ENCODE measurements at places on chromosomes 12 and 14.
A peak's percentile ranks its signal among the peaks of the same experiment; 100 is the strongest.

DNA sequence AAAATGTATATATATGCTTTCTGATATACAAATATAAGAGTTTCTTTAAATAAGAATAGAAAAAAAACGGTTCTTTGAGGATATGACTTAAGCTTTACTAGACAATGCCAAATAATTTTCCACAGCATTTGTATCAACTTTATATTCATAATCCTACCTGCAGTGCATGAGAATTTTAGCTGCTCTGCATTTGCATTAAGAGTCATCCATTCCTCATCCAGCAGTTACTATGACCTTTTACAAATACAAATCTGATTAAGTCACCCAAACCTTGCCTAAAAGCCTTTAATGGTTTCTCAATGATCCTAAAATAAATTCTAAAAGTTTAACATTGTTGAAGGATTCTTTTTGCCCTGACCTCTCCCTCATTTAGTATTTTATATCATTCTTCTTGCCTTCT lies 116.5 kb downstream of the MGAT4C start:
- DNase-seq = no peak

DNA sequence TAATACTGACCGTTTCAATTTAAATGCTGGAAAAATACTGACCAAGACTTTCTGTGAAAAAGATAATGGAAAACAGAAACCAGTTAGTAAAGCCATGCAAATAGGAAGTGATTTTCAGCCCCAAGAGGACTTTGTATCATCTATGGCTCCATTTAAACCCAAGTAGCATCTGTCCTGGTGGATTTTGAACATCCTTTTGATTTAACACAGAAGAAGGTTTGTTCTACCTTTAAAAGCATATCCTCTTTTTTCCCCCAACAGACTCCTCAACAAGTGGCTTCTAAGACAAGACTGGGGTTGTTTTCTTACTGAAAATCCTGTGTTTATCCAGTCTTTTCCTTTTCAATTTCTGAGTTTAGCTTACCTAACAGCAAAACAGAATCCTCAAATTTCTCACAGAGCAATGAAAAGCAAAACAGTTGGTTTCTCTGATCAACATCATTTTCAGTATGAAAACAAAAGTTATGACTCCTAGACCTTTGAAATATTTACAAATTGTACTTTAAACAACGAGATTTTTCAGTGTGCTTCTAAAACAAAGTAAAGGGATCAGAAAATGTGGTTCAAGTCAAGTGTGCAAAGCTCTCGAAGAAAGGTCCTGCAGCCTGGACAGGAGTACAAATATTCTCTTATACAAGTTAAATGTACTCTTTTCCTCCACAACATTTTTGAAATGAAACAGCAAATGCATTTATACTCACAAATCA lies 2.9 kb downstream of the PHLDA1 start:
- DNase-seq = no peak

GRCh38 chr14:32329146-32329545 lies at the start of gene AKAP6:
Gene AKAP6 (plus strand): TSS chr14:32329298. CDS start chr14:32433494, 104,196 bp downstream.
- no peak for DNase-seq

GRCh38 chr12:67940780-67941243 lies 48.4 kb upstream of the IFNG-AS1 start:
- no peak for DNase-seq

DNA sequence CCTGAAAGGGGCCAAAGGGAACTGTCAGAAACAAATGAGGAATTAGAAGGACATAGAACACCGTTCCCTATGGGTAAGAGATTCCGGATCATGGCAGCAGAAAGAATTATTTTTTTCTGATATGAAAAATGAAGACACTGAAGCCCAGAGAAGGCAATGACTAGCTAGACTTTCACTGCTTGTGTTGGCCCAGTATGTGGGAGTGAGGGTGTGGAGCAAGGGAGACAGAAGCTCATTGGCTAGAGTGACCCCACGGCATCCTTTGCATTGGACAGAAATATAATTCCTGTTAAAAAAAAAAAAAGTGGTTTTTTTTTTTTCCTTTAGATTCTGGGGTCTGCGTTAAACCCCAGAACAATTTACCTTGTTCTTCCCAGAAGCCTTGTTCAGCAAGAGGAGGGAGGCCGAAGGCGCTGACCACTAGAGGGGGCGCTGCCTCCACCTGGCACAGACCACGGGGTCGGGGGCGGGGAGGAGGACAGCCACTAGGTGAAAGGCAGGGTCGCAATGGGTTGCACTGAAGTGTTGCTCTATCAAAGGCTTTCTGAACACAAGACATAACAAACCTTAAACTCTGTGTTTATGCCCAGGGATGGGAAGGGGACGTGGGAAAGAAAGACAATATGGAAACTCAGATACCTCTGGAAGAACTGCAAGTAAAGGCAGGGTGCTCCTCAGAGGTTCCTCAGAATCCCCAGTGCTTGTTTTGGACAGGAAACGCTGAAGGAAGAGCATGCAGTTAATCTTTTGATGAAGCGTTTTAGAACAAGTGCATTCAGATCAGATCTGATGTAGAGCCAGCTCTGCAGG lies 156.8 kb downstream of the KCNA5 start:
- DNase-seq = peak; percentile 77

DNA sequence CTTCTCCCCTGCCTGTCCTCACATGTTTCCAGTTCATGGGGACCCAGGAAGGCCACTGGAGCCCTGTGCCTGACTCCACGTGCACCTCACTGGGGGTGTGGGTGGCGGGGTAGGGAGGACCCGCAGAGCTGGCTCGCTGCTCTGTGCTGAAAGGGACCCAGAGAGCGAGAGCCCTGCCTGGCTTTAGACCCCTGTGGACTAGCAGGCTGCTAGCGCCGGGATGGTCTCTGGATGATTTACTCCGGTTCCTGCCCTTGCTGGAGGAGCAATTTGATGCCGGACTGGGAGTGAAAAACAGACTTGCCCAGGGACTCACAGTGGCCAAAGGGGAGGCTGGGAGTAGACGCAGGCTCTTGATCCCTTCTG lies 49.0 kb downstream of the NTF3 start:
- DNase-seq = no peak

- DNase-seq = peak; percentile 39
These were observed 100.5 kb downstream of the VEZT start for GRCh38 chr12:95318071-95318545.

DNA sequence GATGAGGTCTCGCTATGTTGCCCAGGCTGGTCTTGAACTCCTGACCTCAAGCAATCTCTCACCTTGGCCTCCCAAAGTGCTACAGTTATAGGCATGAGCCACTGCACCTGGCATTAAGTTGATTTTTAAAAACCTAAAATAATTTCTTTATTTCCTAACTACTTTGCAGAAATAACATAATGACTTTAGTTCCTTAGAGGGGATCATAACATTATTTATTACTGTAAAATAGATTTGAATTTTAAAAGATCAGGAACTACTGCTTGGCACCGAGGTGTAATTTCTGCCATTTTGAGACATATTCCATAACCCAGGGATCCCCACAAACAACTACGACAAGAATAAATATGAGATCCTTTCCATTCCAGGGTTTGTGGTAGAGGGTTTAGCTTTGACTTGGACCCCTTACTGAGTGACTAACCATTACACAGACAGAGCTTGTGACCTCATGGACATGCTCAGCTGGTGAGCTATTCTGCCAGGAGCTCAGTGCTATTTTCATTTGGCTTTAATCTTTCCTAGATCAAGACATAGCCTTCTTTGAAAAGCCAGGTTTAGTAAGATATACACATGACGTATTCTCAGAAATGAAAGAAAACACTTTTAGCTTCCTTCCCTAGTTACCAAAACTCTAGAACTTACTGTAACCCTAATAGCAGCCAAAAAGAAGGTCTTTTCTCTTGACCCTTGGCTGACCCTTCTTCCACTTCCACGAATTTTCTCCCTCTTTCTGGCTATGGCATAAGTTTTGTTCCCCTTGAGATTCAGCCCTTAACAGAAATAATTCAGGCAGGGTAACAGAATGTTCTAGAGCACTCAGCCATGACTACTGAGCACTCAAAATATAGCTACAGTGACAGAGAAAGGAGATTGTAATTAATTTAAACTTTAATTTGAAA lies 75.1 kb upstream of the NUDT4 start:
- no peak for DNase-seq

- DNase-seq = no peak
These were observed 288.6 kb downstream of the DPF3 start for GRCh38 chr14:72605096-72605920.

- DNase-seq = no peak
These were observed 64.6 kb downstream of the ATG14 start for GRCh38 chr14:55347040-55347439.

DNA sequence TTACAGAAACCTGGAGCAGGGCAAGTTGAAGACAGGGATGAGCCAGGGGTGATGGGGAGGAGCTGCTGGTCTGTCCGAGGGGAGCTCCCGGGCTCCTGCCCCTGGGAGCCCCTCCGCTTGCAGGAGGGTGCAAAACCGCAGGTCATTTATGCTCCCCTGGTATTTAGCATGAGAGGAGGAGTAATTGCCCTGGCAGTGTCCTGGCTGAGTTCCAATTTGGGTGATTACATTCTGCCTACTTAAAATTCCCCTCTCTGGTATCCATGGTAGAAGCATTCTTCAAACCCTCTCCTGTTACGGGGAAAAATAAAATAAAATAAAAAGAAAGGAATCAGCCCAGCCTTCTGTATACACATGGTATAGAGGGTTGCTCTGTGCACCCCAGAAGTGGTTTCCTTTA lies 61.7 kb upstream of the VRK1 start:
- DNase-seq = no peak

DNA sequence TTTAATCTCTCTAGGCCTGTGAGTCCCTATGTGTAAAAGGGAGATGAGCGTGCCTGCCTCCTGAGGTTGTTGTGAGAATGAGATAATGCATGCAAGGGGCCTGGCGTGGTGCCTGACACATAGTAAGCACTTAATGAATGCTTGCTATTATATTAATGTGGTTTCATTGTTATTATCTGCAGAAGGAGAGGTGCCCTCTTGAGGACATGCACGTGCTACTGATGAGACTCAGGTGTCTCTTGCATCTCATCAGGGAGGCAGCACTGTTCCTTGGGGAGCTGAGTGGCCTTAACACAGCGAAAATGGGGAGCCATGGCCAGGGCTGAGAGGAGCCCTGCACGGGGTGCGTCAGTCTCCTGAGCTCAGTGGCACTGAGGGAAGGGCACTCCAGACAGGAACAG lies 29.9 kb upstream of the BCDIN3D start:
- DNase-seq = no peak

DNA sequence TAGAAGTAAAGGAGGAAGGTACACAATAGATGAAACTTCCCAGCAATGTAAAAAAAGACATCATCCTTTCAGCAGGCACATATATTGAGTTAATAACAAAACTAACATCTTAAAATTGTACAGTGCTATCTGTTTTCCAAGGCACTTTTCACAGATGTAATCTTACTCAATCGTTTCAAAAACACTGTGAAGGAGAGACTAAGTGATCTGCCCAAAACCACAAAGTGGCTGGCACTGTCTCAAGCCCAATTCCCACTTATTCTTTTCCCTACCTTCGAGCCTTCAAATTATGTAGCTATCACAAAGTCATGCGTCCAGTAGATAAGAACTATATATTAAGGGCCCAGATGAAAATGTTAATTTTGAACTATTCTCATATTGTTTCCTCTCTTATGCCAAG lies 193.6 kb upstream of the RASSF8 start:
- DNase-seq = no peak

DNA sequence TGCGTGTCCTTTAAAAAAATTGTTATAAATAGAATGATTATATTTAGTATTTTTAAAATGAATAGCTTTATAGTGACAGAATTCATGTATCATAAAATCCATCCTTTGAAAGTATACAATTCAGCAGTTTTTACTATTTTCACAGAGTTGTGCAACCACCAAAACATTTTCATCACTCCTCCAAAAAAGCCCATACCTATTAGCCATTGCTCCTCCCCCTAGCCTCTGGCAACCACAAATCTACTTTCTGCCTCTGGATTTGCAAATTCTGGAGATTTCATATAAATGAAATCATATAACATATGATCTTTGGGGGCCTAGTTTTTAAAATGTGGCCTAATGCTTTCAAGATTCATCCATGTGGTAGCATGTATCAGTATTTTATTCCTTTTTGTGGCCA lies 117.9 kb upstream of the MED13L start:
- no peak for DNase-seq

Measured in HuH-7 (cell line).